ENCODE measurements at places on chromosomes 12 and 14.

DNA sequence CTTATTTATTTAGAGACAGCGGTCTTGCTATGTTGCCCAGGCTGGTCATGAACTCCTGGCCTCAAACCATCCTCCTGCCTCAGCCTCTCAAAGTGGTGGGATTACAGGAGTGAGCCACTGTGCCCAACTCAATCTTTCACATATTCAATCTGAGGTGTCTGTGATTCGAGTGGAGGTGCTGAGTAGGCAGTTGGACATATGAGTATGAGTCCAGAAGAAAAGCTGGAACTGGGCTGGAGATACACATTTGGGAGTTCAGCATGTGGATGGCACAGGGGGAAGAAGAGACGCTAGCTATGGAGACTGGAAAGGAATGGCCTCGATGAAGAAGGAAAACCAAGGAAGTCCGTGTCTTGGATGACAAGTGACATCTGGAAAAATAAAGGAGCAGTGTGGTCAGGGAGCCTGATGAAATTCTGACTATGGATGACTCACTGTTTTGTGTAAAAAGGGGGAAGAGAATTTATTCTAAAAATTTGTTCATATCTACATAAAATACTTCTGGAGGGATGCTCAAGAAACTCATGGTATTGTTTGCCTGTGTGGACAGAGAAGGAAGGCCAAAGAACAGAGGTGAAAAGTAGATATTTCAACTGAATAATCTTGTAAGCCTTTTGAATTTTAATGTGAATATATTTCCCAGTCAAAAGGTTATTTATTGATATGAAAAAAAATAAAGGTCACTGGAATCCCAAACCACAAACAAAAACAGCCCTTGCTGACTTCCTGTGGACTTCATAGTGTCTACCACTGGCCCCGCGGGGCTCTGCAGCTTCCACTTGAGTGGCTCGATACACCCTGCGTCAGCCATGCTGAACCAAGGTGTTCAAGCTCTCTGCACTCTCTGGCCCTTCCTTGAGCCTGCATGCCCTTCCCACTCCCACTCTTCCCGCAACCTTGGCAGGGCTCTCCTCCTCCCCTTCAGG, 8.9 kb upstream of the LTA4H start:
- no peak for DNase-seq

- DNase-seq, result no peak
Measured at GRCh38 chr12:1576410-1577241, 17.8 kb downstream of the FBXL14 start.

GRCh38 chr14:22843123-22843925, 6.9 kb downstream of the MMP14 start:
- DNase-seq, result no peak

DNA sequence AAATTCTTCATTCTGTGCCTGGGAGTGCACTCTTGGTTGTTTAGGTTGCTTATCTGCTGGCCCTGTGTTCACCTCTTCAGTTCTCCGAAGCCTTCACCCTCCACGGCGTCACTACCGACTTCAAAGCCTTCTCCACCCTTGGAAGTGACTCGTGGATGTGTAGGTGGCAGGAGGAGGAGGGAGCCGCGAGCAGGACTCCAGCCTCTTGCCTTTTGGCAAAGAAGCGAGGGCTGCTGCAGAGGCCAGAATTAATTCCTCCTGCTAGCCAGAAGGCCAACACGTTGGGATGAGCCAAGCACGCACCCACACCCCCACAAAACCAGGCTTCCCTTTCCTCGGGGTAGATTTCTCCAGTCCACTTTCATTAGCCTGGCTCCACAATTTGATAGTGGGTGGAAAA, 86.5 kb downstream of the TBX5 start:
- no peak for DNase-seq

DNA sequence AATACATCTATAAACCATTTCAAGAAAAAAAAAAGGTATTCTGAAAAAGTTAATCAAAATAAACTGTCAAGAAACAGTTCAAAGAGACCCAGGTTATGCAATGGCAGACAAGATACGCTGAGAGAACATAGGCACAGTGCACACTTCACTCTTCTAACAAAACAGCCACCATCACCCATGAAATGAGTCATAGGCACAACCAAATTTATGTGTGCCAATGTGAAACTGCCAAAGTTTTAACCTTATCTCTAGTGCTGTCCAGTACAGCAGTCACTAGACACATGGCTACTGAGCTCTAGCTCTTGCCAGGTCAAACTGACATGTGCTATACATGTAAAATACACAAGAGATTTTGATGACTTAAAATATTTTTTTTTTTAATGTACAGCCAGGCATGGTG, 1.4 kb downstream of the CEP128 start:
- DNase-seq, result no peak

- no peak for DNase-seq
Measured at GRCh38 chr12:49827401-49828099, 663 bp downstream of the NCKAP5L start.

- DNase-seq, result no peak
Measured at GRCh38 chr12:69331519-69331908, 16.7 kb upstream of the LYZ start.

DNA sequence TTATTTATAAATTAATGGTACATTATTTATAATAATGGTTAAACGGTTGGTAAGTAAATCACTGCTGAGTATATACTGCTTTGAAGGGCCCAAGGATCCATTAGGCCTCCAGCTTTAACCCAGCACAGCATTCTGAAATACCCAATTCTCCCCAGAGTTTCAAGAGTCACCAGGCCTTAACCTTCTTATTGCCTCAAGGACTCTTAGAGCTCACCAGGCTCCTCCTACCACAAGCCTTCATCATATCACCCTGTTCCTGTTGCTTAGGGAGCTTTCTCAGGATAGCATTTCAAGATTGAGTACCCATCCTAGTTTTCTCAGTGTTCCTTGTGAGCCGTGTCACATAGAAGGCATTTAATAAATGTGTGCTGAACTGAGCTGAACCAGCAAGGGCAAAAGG, 242.5 kb downstream of the FBXL14 start:
- no peak for DNase-seq

Measured in activated CD8-positive, alpha-beta memory T cell treated with anti-CD3 and anti-CD28 coated beads for 1 hour (primary cell).